Caco-2 (cell line): ENCODE measurements at places on chromosomes 16 and 17. TPM values are rescaled to one million over a fixed set of nuclear protein-coding genes. Genes with fewer than 3 reads are reported as not detected.

The PRPSAP2 gene
- total RNA-seq = 45.8 and 49.0 TPM in 2 replicates

- H3K27ac ChIP-seq = peak overlapping the region; percentile 63
- peaks cover 2% of the 10 kb centered on the region for H3K36me3 ChIP-seq
- no peak for DNase-seq
- no peak overlapping the region for H3K4me3 ChIP-seq
- H3K27me3 ChIP-seq = no peaks in the 10 kb centered on the region
Observed at GRCh38 chr17:42673885-42674754, 2.7 kb downstream of the PLEKHH3 start.

The BFAR gene
- 41.3 and 42.7 TPM in 2 replicates for total RNA-seq

- no peaks in the 10 kb centered on the region for H3K27me3 ChIP-seq
- H3K27ac ChIP-seq = no peak overlapping the region
- DNase-seq = no peak
- H3K4me3 ChIP-seq = no peak overlapping the region
- no peaks in the 10 kb centered on the region for H3K36me3 ChIP-seq
Observed at GRCh38 chr17:9140550-9141424, 119.5 kb downstream of the NTN1 start.

The KRT222 gene
- not detected in 2 replicates for total RNA-seq

- no peak for DNase-seq
- H3K36me3 ChIP-seq = peaks cover 3% of the 10 kb centered on the region; the same call in 1 of the 2 replicates
- no peak overlapping the region for H3K27ac ChIP-seq
- H3K27me3 ChIP-seq = no peaks in the 10 kb centered on the region
Observed at GRCh38 chr17:63798572-63799106, 24.7 kb downstream of the DDX42 start.

- no peaks in the 10 kb centered on the region for H3K27me3 ChIP-seq
- DNase-seq = no peak
- H3K4me3 ChIP-seq = peak overlapping the region; percentile 92
- H3K4me1 ChIP-seq = peaks cover 71% of the 10 kb centered on the region
- peak overlapping the region; percentile 77 for H3K27ac ChIP-seq
- H3K36me3 ChIP-seq = no peaks in the 10 kb centered on the region
Observed at GRCh38 chr16:73046849-73047214, 1.1 kb downstream of the ZFHX3 start.

- H3K4me3 ChIP-seq = no peak overlapping the region
- H3K27ac ChIP-seq = no peak overlapping the region
- H3K4me1 ChIP-seq = no peaks in the 10 kb centered on the region
- H3K36me3 ChIP-seq = no peaks in the 10 kb centered on the region
- H3K27me3 ChIP-seq = no peaks in the 10 kb centered on the region
Observed at GRCh38 chr16:5326395-5326794, 228.8 kb upstream of the EEF2KMT start.

The TMIGD1 gene
- total RNA-seq = not detected in 2 replicates

DNA sequence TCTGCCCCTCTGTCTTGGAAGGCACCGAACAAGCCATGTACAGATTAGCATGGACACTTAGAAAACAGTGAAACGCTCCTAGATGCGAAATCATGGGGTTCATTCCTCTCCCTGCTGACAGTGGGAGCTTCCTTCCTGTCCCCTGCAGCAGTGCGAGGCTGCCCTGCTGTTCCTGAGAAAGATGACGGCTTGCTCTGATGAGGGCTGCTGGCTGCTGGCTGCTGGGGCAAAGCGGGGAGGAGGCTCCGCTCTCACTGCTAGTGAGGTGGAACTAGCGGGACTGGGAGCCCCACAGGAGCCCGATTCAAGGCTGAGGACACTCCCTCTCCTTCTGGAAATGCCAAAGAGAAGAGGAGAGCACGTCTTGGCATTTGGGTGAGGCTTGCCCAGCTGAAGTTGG is 25.9 kb upstream of the CACNG4 start:
- no peak overlapping the region for H3K27ac ChIP-seq
- DNase-seq = no peak
- H3K4me3 ChIP-seq = no peak overlapping the region
- H3K27me3 ChIP-seq = no peaks in the 10 kb centered on the region
- peaks cover 17% of the 10 kb centered on the region; the same call in 1 of the 2 replicates for H3K4me1 ChIP-seq
- no peaks in the 10 kb centered on the region for H3K36me3 ChIP-seq

- H3K27me3 ChIP-seq = no peaks in the 10 kb centered on the region
- no peak overlapping the region for H3K4me3 ChIP-seq
- H3K36me3 ChIP-seq = no peaks in the 10 kb centered on the region
- DNase-seq = no peak
- no peaks in the 10 kb centered on the region for H3K4me1 ChIP-seq
Observed at GRCh38 chr17:6627019-6627418, 13.5 kb downstream of the KIAA0753 start.

DNA sequence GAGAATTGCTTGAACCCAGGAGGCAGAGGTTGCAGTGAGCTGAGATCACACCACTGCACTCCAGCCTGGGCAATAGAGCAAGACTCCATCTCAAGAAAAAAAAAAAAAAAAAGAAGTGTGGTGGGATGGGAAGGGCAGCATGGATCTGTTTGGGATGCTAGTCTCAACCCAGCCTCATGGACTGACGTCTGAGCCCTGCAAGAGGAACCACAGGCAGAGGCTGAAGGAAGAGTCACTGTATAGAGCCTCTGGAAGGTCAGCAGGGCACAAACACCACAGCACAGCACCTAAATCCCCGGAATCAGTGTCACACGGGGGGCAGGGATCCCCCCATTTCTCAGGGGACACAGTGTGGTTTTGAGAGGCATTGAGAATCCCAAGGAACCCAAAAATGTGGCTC is 10.9 kb upstream of the CXCL16 start:
- no peaks in the 10 kb centered on the region for H3K4me1 ChIP-seq
- no peak for DNase-seq
- no peaks in the 10 kb centered on the region for H3K27me3 ChIP-seq
- H3K36me3 ChIP-seq = no peaks in the 10 kb centered on the region

DNA sequence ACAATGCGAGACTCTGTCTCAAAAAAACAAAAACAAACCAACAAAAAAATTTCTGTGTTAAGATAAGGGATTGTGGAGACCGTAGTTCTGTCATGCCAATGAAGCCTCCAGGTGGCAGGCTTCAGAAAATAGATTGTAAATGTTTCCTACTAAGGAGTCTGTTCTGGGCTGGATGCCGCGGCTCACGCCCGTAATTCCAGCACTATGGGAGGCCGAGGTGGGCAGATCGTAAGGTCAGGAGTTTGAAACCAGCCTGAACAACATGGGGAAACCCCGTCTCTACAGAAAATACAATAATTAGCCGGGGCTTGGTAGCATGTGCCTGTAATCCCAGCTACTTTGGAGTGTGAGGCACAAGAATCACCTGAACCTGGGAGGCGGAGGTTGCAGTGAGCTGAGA is 4.4 kb upstream of the SNX29 start:
- H3K4me3 ChIP-seq = no peak overlapping the region
- H3K27me3 ChIP-seq = no peaks in the 10 kb centered on the region
- no peak overlapping the region for H3K27ac ChIP-seq
- no peak for DNase-seq
- H3K4me1 ChIP-seq = no peaks in the 10 kb centered on the region

- H3K27me3 ChIP-seq = no peaks in the 10 kb centered on the region
- H3K27ac ChIP-seq = peak overlapping the region; percentile 91
Observed at GRCh38 chr17:79841369-79842135, 2.3 kb upstream of the CBX4 start.

The TBC1D3G gene
- total RNA-seq = not detected in 2 replicates

GRCh38 chr16:69073181-69073702 is 32.2 kb upstream of the HAS3 start:
- H3K27ac ChIP-seq = peak overlapping the region; percentile 48
- H3K27me3 ChIP-seq = no peaks in the 10 kb centered on the region
- H3K4me3 ChIP-seq = no peak overlapping the region
- peaks cover 34% of the 10 kb centered on the region for H3K4me1 ChIP-seq
- no peak for DNase-seq
- no peaks in the 10 kb centered on the region for H3K36me3 ChIP-seq

DNA sequence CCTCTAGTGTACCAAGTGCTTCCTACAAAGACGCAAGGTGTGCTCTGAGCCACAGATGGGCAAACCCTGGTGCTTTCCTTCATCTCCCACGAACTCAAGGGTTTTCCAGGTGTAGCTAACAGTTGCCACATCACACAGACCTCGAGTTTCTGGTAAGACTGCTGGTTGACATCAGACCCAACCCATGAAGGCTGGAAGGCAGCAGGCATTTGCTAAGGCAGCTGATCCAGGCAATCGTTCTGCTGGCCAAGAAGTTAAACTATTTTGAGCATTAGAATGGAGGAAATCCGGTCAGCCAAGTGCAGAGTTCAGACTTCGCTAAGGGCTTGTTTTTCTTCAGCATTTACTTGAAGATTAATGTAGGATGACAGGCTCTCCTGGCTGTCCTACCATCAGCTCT is 11.5 kb downstream of the HAS3 start:
- H3K36me3 ChIP-seq = peaks cover 18% of the 10 kb centered on the region
- no peak for DNase-seq
- no peak overlapping the region for H3K4me3 ChIP-seq
- no peaks in the 10 kb centered on the region for H3K27me3 ChIP-seq

GRCh38 chr17:11082559-11082958 is 158.5 kb upstream of the SHISA6 start:
- no peak overlapping the region for H3K4me3 ChIP-seq
- H3K27ac ChIP-seq = no peak overlapping the region
- no peaks in the 10 kb centered on the region for H3K27me3 ChIP-seq
- no peaks in the 10 kb centered on the region for H3K36me3 ChIP-seq
- no peak for DNase-seq

GRCh38 chr16:1119766-1120576 is 23.9 kb upstream of the C1QTNF8 start:
- no peaks in the 10 kb centered on the region for H3K27me3 ChIP-seq
- no peak overlapping the region for H3K27ac ChIP-seq
- DNase-seq = no peak
- no peaks in the 10 kb centered on the region for H3K4me1 ChIP-seq
- H3K36me3 ChIP-seq = no peaks in the 10 kb centered on the region

The NGFR gene
- total RNA-seq = 1.6 and 1.7 TPM in 2 replicates

The CD300A gene
- not detected in 2 replicates for total RNA-seq

The HIGD1B gene
- total RNA-seq = not detected in 2 replicates
